ENCODE measurements at places on chromosomes 5 and 9.

- DNase-seq: no peak
Measured at GRCh38 chr9:105251733-105252404, 7.4 kb downstream of the SLC44A1 start.

GRCh38 chr5:157520911-157521703, 54.5 kb downstream of the ADAM19 start:
- DNase-seq: peak; percentile 83

- DNase-seq: no peak
Measured at GRCh38 chr5:33801292-33801691, 90.5 kb downstream of the ADAMTS12 start.

DNA sequence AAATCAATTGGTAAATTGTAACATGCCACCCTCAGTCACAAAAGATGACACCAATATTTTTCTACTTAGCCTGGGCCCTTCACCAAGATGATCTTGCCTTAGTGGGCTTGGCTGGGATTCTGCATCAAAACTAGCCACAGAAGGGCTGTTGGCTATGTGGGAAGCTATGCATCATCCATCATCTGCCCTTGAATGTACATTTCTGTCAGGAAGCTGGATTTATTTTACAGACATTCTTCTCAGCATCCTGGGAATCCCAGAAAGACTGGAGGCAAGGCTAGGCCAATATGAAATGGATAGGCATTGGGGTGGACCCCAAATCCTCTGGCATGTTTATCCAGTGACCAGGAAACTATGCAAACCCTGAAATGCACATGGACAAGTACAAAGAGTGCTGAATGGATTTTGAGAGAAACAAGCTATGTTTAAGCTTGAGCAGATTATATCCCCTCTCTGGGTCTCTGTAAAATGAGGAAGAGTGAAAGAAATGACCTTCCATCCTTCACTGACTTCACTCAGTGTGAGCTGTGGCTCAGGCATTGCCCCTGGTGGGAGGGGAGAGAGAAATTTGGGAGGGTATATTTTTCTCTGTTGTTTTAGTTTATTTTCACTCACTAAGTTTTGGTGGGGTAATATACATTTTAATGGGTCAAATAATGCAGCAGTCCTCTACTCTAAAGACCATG, 283.6 kb downstream of the EBF1 start:
- no peak for DNase-seq

- DNase-seq: peak; percentile 83
Measured at GRCh38 chr5:88660947-88661805, 221.8 kb downstream of the MEF2C start.

- no peak for DNase-seq
Measured at GRCh38 chr5:127867022-127867783, 164.0 kb downstream of the CCDC192 start.

DNA sequence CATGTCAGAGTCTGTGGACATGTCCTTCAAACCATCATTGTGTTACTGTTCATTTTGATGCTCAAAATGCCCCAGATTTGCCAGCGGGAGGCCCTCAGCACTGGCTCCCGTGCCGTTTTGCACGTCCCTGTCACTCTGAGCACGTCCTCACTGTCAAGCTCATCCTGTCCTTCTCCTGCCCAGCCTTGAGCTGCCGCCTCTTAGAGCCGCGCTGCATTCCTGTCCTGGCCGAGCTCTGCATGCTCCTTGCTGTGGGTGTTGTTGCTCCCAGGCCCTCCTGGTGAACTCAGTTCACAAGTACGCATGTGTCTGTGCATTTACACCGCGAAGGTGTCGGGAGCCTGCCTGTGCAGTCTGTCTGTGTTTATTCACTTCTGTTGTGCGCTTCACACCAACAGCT, 62.2 kb downstream of the WNK2 start:
- DNase-seq: no peak

- DNase-seq: peak; percentile 48
Measured at GRCh38 chr9:116687754-116688135, 640 bp downstream of the TRIM32 start.

DNA sequence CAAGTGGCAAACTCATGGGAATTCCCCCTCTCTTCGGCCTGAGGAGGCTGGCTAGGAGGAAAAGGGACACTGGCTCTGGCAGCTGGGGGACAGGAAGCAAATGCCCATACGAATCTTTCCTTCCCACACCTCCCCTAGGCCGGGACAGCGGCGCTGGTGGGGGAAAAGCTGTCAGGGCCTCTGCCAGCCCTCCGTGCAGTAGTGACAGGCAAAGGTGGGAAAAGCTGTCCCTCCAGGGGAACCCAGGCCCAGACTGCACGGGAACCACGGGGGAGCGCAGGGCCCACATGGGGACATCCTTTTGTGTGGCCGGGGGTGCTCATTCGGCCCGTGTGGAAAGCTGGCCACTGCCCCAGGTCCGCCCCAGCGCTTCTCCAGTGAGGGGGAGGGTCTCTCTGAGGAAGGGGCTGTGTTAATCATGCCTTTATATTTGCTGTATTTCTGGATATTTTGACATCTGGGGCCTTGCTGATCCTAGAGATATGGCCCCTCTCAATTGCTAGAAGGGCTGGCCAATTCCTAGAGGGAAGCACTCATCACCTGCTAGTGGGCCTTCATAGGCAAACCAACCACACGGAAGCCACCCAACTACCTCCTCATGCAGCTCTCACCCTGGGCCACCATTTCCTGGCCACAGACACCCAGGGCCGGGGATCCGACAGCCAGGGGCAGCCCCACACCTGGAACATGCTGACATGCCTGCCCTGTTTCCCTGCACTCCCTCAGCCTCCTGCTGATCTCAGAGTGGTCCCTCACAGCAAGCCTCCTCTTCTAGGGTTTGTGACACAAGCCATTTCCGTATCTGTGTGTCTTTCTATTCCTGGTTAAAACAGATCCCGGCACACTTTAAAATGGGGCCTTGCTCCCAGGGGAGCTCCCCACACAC, 138.8 kb downstream of the ROR2 start:
- DNase-seq: no peak

GRCh38 chr5:137828180-137828579, 39.5 kb upstream of the MYOT start:
- no peak for DNase-seq

DNA sequence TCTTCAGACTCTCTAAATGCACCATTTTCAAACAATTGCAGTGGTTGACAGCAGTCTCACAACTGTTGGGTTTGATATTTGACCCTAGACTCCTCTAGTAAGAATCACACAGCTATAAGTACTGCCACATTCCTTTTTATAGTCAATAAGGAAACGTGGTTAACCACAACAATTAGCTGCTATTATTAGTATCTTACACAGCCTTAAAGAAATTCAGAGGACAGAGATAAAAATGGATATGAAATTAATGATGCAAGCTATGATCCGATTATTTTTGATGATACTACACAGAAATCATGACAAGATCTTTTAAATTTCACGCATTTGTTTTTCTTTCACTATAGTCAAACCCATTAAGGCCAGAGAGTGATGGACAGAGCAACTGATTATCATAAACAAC, 288.6 kb upstream of the C9orf72 start:
- peak; percentile 3 for DNase-seq

DNA sequence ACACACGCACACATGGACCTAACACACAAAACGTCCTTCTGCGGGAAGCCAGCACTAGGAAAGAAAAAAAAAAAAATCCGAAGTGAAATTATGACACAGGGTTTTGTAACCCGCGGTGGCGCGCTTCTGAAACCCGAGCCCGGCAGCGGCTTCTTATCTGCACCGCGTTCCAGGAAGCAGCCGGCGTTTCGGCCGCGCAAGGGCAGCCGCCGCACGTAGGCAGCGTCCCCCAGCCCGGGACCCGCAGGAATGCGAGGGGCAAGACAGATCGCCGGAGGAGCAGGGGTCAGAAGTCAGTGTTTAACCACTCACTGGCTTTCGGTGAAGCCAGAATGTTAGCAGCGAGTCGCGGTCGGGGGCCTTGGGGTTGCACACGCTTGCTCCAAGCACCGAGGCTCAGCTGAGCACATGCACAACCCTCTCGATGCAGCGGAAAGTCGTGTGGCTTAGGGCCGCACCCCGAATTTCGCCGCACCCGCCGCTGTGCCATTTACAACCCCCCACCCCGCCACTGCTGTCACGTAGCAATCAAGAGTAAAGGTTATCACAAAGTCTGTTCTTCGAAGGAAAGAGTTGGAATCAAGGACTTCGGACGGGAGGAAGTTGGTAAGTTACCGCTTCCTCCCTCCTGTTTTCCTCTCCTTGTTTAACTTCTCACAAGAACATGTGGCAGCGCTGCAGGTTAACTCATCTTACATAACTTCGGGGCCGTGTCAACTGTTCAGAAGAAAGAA, 167.9 kb downstream of the AUH start:
- DNase-seq: peak; percentile 97

- peak; percentile 36 for DNase-seq
Measured at GRCh38 chr9:73210886-73211666, 59.4 kb downstream of the ANXA1 start.

- no peak for DNase-seq
Measured at GRCh38 chr5:24042688-24043087, 535.3 kb downstream of the PRDM9 start.

DNA sequence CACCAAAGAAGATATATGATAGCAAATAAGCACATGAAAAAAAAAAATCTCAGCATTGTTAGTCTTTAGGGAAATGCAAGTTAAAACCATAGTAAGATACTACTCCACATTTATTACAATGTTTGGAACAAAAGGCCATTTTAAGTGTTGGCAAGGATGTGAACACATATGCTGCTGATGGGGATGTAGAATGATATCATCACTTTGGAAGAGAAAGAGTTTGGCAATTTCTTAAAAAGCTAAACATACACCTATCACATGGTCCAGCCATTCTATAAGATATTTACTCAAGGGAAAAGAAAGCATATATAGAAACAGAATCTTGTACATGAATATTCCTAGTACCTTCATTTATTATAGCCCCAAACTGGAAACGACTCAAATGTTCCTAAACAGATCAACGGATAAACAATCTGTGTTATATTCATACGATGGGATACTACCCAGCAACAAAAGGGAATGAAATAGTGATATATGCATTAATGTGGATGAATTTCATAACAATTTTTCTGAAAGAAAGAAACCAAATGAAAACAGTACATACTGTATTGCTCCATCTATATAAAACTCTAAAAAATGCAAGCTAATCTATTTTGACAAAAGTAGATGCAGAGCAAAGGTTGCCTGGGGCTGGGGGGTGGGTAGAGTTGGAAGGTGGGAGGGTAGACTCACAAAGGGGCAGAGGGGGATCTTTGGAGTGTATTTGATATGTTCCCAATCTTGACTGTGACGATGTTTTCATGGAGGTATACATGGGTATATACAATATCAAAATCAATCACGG, 45.7 kb upstream of the SMAD5 start:
- DNase-seq: no peak

- DNase-seq: no peak
Measured at GRCh38 chr5:15748266-15748665, 248.3 kb downstream of the FBXL7 start.

GRCh38 chr9:96061293-96061987, 185.9 kb downstream of the ERCC6L2 start:
- DNase-seq: peak; percentile 49

DNA sequence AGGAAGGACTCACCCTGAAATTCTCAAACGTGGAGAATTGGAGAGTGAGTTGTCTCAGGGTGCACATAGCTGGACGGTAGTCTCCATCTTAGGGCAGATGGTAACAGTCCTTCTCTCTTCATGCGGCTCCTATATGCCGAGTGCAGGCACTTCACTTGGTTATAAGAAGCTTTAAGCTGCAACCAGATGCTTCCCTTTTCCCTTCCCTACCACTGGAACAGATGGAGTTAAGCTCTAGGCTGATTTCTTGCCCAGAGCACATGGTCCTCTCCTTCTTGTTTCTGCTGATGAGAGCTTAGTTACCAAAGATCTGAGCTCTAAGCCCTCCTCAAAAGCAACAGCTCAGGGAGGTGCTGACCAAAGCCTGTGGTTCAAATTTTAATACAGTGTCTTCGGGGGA, 355.7 kb downstream of the ARHGEF28 start:
- DNase-seq: no peak

GRCh38 chr5:117486261-117486660, 911.6 kb upstream of the SEMA6A start:
- DNase-seq: no peak

GRCh38 chr5:150758203-150758530, 650 bp downstream of the DCTN4 start:
- DNase-seq: peak; percentile 84

GRCh38 chr5:160520609-160521391, 99.1 kb downstream of the PTTG1 start:
- DNase-seq: no peak

DNA sequence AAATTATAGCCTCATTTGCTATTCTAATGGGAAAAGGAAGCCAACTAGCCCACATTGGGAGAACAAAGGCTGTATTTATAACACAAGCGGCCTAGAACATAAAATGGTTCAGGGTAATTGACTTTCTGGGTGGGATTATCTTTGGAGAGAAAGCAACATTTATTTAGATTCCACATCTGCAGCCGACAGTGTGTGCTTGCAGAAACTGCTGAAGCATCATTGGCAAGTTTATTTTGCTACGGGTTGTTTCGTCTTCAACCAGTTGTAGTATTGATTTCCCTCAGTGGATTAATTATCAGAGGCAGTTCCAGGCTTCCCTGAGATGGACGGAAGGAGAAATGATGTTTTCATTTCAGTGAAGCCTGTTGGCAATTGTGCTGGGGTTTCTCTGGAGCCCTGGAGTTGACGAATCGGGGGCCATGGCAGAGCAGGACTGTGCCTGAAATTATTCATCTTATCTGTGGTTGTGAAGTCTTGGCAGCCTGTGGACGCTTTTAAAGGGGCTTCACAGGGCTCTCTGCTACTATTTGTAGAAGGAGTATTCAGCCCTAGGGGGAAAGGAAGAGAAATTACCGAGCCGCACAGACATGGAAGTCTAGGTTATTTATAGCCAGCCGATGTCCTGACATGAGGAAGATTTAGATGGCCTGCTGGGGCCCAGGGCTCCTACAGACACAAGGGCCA, 290.6 kb upstream of the IRX4 start:
- no peak for DNase-seq

DNA sequence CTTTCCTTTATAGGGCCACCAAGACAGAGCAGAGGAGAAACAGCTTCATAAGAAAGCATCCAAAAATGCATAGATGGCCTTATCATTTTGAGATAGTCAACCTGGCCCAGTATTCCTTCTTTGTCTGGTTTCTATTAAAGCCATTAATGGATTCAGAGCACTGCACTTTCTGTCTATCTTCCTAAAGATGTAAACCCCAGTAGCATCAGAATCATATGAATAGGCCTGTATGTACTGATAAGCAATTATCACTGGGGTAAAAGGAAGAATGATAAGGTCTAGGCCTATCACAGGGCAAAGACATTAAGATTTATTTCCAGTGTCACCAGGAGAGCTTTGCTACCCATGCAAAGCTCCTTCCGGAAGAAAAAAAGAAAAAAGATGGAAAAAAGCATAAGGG, 432.5 kb upstream of the C9orf72 start:
- no peak for DNase-seq

DNA sequence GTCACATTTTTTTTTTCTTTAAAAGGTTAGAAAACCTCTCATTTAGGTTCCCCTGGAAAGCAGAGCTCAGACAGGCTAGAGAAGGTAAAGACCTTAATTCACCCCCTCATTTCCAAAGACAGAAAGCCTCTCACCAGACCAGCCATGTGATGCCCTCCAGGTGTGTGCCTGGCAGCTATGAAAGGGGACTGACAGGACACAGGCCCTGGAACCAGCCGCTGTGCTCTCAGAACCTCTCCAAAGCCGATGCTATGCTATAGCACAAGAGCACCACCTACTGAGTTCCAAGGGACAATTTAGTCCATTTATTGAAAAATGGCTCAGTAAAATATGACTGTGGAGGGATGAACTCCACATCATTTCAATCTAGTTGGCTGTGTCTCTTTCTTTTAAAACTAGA, 48.8 kb downstream of the FANCC start:
- DNase-seq: peak; percentile 27

GRCh38 chr5:151108566-151108965, 27.7 kb upstream of the TNIP1 start:
- peak; percentile 35 for DNase-seq

- DNase-seq: no peak
Measured at GRCh38 chr5:112883192-112883591, 22.1 kb downstream of the SRP19 start.

Data from GM23248 (cell line).